Astrocyte (in vitro differentiated cells and primary cell): ENCODE measurements at places on chromosomes 5 and 9.

DNA sequence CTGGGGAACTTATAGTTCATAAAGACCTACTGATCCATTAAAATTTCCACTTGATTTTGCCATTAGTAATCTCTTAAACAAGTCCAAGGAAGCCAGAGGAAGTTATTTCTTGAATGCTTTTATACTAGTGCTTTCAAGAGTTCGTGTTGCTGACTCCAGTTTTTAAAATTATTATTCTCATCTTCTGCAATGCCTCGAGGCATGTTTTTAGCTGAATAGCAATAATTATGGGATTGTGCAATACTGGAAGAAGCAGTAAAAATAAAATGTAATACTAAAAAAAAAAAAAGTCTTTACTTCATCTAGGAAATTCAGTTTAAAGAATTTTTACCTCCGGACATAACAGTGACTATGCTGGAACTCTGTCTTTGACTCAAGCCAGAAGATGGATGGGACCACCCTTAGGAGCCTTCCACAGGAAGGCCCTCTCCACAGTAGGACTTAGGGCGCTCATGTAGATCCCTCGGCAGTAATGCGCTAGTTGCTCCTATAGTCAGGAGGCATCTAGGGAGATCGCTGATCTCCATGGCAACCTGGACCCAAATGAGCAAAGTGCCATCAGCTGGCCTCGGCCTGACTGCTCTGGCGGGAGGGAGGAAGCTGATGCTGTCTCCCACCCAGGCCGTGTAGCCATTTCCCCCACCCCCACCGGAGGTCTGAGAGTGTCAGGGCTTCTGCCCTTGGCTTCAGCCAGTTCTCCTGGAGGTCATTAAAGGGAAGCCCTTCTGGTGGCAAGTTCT lies 56.7 kb downstream of the DAPK1 start:
- DNase-seq, result no peak

- DNase-seq, result no peak
These were observed 599.9 kb downstream of the ISL1 start for GRCh38 chr5:51983161-51983560.

DNA sequence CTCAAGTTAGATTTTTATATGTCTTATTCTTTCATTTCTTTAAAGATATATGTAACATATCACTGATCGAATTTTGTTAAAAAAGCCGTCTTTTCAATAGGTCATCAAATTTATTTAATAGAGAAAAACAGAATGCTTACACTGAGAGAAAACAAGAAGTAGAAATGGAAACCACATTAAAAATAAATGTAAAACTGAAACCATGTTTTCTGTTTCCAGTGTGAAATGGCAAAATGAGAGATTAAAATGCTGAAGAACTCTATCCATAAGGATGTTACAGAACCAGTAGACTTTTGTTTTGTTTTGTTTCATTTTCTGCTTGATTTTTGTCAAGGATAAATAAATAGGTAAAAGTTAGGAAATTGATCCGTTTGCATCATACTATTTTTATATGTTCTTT lies 210.1 kb downstream of the PRDM9 start:
- DNase-seq, result no peak

DNA sequence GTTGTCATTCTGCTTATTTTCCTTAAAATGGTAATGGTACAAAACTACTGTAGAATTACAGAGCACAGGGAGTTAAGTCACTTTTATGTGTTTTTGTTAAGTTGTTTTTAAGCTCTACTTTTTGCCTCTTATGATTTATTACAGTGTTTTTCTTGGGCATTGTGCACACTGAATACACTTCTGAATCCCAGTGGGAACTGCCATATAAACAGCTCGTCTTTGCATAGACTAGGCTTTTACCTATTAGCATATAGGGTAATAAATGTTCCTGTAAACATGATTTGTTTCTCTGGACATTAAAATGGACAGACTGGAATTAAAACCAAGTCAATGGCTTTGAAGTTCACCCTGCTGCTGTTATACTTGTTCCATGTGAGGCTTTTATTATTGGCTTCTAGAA lies 12.2 kb downstream of the KLF9 start:
- DNase-seq, result no peak

- DNase-seq, result no peak
These were observed 100.9 kb downstream of the PRKACG start for GRCh38 chr9:68913054-68913453.

- DNase-seq, result no peak
These were observed 81.0 kb upstream of the TLE4 start for GRCh38 chr9:79490657-79491248.

GRCh38 chr5:172732201-172732865 lies 38.7 kb downstream of the DUSP1 start:
- no peak for DNase-seq

GRCh38 chr5:76606701-76607100 lies 16.5 kb downstream of the F2RL2 start:
- no peak for DNase-seq

DNA sequence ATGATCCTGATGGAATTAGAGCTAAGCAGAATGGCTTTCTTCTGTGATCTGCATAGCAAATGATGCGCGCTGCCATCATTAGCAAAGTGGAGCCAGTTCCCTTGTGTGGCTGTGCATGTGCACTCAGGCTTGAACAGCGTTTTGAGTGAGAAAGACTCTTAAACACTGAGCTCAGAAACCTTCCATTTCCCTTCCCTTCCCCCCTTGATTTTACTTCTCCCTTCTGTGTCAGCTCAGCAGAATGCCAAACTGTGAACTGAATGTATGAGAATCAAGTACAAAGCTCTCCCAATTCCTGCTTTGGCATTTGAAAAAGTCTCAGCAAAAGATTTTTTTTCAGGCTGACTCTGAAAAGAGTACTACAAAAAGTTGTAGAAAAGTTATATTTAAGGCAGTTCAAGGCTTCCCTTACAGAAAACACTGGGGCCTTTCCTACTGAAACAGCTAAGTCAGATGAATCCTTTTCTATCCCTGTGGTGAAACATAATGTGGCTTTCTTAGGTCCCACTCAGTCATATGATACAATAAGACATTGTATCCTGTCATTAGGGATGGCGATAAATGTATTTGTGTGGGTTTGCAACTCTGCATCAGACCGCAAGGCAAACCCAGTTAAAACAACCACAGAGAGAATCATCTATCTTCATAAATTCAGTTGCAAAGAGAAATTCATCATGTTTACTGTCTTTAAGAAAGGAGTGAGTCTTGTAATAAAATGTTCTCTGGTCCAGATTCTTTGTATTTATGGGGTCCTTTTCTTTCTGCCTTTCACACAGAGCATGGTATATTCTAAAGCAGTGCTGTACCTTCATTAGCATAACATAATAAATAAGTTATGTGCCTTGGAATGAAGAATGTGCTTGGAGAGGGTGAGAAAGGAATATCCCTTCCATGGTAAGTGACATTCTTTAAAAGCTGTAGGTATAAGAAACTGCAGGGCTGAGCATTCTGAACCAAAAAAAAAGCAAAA lies 222.6 kb downstream of the CAAP1 start:
- peak; percentile 1 for DNase-seq

DNA sequence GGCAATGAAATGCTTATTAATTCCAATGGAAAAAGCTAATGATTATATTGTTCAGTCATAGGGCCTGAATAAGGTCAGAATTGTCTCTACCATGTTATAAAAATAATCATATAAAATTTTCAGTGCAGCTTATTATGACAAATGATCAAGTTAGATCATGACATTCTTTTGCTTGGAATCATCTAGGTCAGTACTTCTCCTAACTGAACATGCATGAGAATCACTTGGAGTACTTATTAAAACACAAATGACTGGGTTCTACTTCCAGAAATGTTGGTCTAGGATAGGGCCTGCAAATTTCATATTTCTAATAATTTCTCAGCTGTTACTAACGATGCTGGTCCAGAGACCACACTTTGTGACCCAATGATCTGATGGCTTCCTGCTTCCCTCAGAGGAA lies 806.0 kb upstream of the ZNF608 start:
- DNase-seq, result peak; percentile 47

- no peak for DNase-seq
These were observed 4.1 kb downstream of the LHX2 start for GRCh38 chr9:124015661-124016131.

DNA sequence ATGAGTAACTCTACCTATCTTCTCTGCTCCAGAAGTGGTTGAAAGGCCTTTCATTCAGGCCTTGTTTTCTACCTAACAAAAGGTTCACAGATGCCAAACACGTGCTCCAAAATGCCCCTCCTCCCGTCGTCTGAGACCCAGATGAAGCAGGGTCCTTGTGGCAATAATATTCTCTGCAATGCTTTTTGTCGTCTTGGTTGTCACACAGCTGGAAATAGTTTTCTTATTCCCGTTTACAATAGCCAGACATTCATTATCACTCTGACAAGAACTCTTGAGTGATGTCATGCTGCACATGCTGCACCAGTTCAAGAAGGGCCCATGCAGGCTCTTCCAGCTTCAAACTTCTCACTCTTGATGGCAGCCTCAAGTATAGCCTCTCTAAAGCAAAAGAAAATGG lies 7.8 kb downstream of the LPAR1 start:
- DNase-seq, result no peak

DNA sequence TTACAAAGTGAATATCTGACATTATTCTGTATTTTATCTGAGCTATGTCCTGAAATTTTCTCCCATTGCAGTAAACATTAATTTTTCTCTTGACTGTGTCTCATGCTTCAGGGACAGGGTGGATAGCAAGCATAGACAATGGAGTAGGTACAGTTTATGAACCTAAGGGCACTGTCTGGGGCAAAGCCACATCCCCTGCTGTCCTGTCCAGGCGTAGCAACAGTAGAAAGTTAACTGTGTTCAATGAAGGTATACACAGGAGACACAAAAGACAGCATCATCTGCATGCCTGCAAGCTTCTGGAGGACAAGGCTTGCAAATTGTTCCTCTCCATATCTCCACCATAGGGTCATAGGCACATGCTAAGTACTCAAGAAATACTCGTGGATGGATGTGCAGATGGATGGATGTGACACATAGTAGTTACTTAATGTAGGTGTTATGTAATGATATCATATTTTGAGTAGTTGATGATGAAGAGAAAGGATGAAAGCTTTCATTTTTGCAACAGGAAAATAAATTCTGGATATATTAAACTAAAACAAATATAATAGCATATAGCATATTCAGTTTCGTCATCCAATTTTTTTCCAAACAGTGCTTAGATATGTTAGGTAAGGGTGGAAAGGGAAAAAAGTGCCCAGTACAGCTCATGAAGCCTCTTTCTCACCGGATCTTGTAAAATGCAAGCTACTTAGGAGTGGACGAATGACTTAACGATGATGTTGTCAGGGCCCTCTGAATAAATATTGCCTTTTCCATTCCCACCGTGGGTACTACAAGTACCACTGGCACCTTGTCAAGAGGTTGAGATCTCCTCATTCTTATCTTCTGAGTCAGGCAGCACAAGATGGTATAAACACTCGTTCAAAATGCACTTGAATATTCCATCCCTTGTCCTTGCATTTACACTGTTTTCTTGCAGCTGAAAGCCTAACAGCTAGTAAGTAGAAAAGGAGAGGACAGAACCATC lies 19.9 kb upstream of the ZSWIM6 start:
- DNase-seq, result peak; percentile 93

- DNase-seq, result no peak
These were observed 15.2 kb downstream of the VAV2 start for GRCh38 chr9:133976887-133977286.

DNA sequence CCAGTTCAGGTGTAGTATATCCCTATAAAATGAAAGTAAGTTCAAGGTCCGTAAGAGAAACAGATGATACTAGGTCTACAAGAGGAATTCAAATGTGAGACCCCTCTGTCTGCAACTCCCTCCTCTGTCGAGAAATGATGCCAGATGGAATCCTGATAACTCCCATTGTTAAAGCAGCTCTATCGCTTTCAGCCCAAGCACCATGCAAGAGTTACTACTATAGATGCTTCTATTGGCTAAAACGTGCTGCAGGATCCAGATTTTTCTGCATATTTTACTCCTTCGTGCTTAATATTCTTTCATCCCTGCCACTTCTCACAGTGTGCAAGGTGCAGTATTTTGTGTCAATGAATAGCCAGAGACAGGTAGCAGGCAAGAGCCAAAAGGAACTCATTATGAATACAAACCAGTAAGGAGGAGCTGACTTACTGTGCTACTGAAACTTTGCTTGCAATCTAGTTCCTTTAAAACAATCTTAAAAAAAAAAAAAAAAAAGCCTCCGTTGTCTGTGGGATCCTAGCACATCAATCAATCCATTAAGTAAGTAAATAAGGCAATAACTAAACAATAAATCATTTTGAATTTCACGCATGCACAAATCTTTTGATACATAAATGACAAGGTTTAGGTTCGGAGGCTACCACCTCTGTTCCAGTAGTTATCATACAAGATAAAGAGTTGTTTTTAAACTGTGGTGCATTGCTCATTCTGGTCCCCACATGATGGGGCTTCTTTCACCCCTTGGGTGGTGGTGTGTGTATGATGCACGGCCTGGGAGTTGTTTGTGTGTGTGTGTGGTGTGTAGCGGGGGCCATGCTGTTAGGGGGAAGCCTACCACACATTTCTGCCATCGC lies 151.1 kb upstream of the MPDZ start:
- DNase-seq, result no peak

DNA sequence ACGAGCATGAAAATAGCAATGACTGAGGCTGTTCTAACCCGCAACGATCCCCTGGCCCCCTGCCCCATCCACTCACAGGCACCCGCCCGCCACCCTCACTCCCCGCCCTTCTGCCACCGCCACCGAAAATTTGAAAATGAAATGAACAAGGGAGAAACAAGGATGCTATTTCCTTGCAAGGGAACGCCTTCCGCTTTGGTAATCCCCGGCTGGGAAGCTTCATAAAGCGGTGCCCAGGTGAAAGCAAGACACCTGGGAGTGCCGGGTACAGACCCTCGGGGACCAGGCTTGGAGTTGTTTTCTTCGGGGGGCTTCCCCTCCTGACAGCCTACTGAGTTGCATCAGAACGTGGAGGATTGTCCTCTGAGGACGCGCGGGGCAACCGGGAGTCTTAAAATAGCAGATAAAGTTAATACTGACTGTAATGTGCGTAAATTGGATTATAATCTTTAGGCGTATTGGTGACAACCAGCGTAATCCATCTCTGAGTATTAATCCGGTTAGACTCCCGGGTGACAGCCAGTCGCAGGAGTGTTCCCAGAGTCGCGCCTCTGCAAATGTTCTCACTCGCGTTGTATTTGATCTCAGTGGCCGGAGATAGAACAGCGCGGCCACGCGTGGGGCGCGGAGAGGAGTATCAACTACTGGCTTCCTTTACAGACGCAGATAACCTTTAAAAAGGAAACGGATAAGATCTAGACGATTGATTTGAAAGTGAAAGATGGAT lies 885 bp upstream of the MLLT3 start:
- DNase-seq, result no peak

DNA sequence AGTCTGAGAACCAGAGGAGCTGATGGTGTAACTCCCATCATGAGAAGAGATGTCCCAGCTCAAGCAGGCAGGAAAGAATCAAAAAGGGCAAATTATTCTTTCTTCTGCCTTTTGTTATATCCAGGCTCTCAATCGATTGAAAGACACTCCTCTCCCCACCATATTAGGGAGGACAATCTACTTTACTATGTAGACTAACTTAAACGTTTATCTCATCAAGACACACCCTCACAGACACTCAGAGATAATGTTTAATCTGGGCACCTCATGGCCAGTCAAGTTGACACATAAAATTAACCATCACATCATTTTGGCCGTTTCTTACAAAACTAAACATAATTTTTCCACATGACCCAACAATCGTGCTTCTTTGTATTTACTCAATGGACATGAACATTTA lies 534.3 kb upstream of the RORB start:
- no peak for DNase-seq

GRCh38 chr9:109812818-109813281 lies 32.9 kb downstream of the PALM2AKAP2 start:
- no peak for DNase-seq

GRCh38 chr5:143405063-143405848 lies 1.8 kb upstream of the NR3C1 start:
- peak; percentile 65 for DNase-seq

GRCh38 chr5:8188874-8189565 lies 320.1 kb downstream of the MTRR start:
- DNase-seq, result no peak

- DNase-seq, result peak; percentile 52
These were observed 71.2 kb downstream of the C9orf50 start for GRCh38 chr9:129549684-129550083.
